Activated T-helper 1 cell treated with Interleukin-2 at 50 U/mL for 16 hours (primary cell): ENCODE measurements at places on chromosomes 16 and 17.
A peak's percentile ranks its signal among the peaks of the same experiment; 100 is the strongest.

DNA sequence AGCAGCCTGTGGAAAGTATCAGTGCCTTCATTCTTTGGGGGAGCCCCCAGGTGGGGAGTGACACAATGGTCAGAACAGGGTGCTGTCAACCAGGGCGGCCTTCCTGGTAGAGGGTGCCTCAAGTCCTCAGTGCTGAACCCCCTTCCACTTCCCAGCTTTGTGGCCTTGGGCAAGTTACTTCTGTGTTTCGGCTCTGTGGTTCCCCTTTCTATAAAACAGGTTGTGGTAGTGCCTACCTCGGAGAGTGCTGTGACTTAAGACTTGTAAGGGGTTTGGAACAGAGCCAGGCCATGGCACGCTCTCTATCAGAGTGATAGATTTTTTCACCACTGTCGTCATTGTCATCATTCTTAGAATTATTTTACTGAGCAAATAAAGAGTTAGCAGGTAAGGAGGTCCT, 141.1 kb downstream of the CCDC182 start:
- DNase-seq, result peak; percentile 51

DNA sequence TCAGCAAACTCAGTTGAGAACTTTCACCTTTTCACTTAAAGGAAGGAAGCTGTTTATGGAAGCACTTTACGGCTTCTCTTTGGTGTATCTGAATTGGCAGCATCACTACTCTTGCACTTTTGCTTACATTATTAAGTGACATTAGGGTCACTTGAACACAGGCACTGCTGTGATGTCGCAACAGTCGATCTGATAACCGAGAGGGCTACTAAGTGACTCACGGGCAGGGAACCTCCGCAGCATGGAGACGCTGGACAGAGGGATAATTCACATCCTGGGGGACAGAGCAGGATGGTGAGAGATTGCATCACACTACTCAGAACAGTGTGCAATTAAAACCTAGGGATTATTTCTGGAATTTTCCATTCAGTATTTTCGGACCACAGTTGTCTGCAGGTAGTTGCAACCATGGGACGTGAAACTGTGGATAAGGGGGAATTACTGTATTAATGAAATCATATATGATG, 56.5 kb downstream of the DNAH2 start:
- no peak for DNase-seq

DNA sequence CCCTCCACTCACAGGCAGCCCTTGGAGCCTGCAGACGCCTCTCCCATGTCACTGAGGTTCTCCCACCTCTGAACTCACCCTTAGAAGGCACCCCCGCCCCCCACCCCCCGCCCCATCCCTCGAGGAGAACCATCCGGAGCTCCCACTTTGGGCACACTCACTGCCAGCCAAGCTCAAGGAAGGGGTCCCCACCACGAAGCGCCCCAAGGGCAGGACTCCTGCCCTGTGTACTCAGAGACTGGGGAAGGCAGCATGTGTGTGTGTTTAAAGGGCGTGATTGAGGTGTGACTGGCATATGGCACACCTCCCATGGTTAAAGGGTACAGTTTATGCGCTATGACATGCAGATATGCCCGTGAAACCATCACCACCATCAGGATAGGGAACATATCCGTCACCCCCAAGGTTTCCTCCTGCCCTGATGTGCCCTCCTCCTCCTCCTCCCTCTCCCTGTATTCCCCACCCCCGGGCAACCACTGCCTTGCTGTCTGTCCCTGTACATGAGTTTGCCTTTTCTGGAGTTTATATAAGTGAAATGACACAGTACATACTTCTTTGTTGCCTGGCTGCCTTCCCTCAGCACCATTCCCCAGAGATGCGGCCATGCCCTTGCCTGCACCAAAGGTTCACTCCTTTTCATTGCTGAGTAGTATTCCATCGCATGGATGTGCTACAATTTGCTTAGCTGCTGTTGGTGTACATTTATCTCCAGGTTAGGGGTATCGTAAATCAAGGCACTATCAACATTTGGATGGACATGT, 14.0 kb upstream of the RBFOX3 start:
- DNase-seq, result no peak

DNA sequence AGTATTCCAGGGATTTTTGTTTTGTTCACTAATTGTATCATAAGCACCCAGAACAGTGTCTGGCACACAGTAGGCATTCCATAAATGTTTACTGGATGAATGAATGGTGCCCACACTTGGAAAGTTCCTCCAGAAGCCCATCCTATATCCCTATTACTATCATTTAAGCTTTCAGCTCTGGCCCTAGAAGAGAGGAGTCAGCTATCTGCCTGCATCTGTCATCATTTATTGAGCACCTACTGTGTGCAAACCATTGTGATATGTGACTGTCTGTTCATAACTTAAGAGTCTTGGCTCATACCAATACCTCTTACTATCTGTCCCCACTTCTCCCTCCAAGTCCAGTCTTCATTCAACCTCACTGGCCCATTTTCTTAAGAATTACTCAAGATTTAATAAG, 20.1 kb upstream of the SP6 start:
- DNase-seq, result no peak

DNA sequence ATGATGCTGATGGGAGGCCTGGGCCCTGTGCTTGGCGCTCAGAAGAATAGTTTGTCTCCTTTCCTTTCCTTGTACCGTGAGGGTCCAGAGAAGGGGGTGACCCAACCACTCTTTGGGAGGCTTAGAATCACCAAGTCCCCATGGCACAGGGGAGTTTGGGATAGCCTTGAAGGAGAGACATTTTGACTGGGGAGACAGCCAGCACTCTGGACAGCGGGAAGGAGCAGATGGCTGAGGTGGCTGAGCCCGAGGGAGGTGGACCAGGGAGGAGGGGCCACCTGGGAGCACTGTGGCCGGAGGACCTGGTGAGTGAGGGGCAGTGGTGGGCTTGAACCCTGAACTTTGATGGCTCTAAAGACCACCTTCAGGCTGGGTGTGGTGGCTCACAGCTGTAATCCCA, 18.2 kb downstream of the MGAT5B start:
- DNase-seq, result no peak

DNA sequence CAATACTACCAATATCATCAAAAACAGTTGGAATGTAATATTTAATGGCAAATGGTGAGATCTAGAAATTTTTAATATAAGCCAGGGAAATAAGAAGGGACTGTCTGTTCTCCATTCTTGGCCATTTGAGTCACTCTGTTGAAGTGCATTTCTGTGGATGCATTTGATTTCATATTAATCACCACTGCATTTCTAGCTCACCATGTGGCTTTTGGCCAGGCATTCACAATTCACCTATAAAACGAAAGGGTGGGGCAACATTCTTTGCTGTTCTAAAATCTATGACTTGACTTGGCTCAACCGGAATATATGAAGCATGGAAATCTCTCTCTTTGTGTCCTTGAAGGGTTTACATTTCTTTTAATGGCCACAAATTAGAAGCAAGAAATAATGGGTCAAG, 483.0 kb downstream of the SLC39A11 start:
- no peak for DNase-seq
